Cardiac muscle cell (in vitro differentiated cells and primary cell): ENCODE measurements at places on chromosomes 1 and 21.

DNA sequence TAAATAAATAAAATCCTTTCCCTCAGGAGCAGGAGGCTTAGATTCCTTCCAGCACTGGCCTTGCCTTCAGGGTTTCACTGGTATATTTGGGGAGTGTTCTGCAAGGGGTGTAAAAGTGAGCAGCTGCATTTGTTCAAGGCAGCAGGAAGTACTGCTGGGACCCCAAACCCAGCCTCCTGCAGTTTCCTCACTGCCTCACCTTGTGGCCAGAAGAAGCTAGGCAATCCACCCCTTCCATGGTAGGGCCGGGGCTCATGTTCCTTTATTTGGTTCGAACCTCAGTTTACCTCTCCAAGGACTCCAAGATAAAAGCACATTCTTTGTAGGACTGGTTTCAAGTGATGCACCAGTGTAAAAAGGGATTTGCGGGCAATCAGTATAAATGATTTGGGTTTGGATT, 21.0 kb upstream of the CFAP126 start:
- DNase-seq: no peak

DNA sequence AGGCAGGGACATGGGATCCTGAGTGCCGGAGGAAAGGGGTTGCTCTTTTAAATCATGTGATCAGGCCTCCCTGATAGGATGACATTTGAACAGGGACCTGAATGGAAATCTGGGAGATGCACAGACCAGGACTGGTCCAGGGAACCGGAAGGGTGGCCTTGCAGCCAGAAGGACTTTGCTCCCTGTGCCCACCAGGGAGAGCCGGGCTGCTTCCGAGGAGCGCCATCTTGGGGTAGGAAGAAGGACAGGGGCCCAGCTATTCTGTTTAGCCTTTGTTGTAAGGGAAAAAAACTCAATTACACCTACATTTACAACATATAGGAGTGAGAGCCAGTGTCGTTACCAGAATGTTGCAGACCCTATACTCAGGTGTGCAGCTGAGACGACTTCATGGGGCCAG, 5.5 kb downstream of the KLHDC7A start:
- peak; percentile 41 for DNase-seq

DNA sequence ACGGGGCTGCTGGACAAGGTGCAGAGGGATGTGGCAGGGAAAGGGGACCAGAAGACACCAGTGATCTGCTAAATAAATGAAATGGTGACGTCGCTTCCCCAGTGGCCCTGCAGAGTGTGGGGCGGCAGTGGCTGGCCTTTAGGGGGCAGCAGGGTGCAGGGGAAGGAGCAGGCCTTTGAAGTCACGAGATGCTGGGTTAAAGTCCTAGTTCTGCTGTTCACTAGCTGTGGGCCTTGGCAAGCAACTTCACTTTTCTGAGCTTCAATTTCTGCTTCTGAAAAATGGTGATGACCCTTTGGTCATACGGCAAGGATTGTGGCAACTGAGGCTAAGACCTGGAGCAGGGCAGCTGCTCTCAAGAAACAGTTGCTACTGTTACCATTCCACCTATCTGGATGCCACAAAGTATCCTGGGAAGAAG, 9.2 kb upstream of the GALE start:
- DNase-seq: peak; percentile 74

GRCh38 chr1:231883382-231883781, 256.8 kb downstream of the DISC1 start:
- DNase-seq: no peak

DNA sequence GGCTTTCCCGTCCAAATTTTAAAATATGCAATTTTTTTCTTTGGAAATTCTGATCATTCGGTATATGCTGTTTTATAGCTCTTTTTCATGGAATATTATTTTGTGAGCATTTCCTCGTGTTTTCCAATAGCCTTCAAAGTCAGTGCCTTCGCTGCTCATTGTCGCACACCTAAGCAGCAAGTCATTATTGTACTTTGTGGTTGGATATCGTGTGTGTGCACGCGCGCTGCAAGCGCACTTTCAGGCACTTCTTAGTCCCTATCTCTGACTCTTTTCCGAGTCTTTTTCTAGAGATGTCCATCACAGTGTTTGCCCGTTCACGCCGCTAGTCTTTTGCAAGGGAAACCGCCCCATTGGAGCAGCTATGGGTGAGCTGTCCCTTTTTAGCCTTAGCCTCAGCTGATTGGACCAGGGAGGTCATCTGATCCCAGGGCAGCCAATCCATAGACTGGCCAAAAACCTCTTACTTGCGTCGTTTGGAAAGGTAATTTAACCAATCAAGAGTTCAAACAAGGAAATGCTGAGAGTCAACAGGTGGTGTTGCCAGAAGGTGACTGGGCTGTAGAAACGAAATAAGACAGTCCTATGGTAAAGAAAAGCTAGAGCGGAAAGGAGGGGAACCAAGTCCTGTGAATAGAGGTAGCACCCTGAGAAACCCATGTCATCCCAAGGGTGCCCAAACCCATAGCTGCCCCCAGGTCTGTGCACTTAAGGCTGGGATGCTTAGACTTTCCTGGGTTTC, 710 bp upstream of the HYI start:
- peak; percentile 93 for DNase-seq

DNA sequence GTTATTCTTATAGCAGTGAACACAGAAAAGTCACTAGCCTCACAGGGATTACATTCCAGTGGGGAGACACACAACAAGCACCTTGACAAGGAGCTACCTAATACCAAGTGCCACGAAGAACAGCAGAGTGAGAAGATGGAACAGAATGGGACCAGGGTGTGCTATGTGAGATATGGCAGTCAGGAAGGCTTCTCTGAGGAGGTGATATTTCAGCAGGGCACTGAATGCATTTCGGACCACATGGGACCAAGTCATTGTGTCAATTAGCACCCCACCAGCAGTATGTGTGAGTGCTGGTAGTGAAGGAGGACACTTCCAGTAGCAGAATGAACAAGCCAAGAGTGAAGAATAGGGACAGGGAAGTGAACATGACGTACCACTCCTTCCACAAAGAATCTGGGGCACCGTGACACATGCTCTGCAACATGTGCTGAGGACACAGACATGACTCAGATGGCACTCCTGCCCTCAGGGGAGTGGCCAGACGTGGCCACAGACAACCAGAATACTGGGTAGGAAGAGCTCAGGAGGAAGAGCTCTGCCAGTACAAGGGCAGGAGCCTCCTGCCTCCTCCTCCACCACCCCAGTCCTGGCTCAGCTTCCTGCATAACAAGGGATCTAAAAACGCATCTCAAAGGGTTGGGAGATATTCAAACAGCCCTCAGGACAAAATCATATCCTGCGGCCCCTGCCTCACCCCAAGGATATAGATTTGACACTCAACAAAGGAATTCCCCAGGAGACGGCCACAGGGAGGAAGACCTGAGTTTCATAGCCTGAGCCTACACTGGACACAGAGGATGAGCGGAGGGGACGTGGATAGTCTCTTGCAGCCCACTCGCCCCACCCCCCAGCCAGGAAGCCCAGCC, 102.5 kb downstream of the TRABD2B start:
- peak; percentile 17 for DNase-seq

DNA sequence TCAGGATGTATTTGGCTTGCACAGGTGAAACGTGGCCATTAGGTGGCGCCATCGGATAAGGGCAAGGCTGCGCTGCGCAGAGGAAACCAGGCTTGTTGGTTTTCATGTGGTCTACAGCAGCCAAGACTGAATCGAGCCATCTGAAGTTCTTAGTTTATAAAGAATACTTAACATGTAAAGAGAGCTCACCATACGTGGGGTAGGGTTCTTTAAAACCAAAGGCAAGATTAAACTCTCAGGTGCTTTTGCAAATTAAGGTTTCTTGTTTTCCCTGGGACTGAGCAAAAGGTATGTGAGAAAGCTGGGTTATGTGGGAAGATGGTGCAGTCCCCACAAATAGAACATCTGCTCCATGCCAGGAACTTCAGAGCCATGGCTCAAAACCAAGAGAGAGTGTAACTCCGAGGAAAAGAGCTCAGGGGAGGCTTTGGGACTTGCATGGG, 9.3 kb downstream of the MASP2 start:
- DNase-seq: peak; percentile 91

- DNase-seq: no peak
Measured at GRCh38 chr1:101310506-101310905, 73.7 kb downstream of the S1PR1 start.

- DNase-seq: no peak
Measured at GRCh38 chr1:154716011-154716410, 108.0 kb upstream of the ADAR start.

- DNase-seq: no peak
Measured at GRCh38 chr1:34688006-34688741, 66.7 kb upstream of the GJB5 start.

GRCh38 chr1:153292740-153293479, 19.8 kb downstream of the PGLYRP3 start:
- no peak for DNase-seq

DNA sequence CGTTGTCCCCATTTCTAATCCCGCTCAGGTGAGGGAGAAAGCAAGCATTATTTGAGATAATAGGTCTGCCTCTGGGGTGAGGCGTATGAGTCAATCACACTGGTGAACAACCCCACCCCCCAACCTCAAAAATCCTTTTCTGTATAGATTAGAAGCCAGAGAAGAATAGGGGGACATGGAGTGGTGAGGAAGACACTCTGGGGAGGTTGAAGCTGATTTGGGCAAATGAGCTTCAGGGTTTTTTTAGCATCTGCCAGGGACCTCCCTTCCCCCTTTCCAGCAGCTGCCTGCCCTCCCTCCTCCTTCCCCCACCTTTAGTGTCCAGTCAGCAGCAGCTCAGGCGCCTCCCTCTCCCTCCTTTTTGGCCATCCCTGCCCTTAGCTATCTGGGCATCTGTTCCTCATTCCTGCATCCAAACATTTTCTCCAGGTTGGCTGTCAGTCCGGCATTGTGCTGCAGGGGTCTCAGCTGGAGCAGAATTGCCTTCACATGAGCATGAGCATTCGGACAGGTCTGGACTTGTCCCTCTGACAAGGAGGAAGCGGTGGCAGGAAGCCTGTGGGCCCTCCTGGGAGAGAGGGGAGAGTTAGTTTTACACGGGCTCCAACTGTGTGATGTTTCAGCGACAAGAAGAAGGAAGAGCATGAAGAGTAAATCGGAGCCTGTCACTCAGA, 30.8 kb upstream of the PTGFRN start:
- peak; percentile 57 for DNase-seq

DNA sequence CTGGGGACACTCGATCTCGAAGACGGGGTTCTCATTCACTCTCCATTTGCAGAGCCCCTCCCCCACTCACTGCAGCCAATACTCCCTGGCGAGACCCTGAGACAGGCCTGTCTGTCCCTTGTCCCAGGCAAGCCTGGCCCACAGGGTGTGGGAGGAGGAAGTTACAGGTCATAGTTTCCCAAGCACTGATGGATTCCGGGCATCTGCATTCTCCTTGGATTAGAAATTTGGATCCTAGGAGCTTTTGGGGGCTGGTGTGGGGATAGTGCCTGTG, 11.3 kb downstream of the WNT3A start:
- DNase-seq: no peak

DNA sequence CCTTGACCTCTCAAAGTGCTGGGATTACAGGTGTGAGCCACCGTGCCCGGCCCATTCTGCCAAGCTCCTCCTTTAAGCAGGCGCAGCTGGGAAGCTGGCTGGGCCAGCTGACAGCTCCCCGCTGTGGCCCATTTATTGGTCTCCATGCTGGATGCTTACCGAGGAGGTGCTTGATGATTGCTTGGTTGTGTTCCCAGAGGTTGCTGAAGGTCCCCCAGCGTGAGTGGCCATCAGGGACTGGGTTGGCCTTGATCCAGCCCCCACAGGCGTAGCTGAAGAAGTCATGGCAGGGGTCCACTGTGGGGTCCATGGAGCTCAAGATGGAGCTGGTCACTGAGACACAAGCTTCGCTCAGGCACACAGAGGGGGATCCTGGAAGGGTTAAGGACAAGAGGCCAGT, 17.7 kb downstream of the ECE1 start:
- DNase-seq: no peak

GRCh38 chr21:41683815-41684214, 83.0 kb downstream of the RIPK4 start:
- DNase-seq: no peak

DNA sequence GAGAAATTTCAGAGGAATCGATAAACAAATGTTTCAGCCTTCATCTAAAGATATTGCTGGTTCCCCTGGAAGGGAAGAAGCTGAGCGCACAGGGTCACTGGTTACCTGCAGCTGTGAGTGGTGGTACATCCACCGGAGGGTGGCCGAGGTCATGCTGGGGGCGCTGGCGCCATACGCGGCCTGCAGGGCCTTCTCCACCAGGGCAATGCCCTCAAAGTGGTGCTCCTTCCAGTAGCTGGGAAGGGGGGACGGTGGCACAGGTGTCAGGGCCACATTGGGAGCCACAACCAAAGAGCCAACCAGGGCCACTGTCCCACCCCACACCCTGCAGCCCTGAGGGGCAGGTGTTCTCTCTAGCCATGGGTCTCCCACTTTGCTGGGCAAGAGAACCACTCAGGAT, 4.7 kb downstream of the AKR7A3 start:
- DNase-seq: no peak

DNA sequence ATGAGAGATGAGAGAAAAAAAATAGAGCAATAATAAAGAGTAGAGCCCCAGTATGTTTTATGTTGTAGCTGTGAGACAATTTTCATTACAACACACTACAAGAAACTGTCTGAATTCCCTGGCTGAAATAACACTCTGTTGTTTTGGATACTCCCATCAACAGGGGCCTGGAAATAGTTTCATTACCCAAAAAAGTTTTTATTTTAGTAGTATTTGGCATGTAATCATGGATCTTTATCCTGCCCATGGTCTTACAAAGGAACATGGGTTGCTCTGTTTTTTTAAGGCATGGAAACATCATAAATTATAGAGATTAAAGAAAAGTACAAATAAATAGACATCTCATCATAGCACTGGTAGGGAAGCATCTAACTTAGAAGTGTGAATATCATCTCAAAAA, 56.3 kb downstream of the GNG12 start:
- no peak for DNase-seq

DNA sequence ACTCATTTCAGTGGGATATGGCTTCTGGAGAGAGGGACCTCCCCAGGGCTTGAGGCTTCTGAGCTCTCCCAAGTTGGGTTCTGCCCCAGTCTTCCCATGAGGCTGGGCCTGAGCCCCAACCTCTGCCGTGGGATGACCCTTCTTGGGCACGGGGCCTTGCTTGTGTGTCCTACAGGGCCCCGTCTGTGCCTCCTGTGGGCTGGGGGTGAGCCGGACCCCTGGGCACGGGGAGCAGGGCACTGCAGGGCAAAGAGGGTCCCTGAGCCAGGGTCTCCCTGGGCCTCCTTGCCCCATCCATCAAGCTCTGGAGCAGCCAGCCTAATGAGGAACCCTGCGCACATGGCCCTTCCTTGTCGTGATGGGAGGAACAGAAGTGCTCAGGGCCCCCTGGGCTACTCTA, 5.2 kb upstream of the SMYD3 start:
- no peak for DNase-seq

- peak; percentile 43 for DNase-seq
Measured at GRCh38 chr1:164608651-164609057, 49.7 kb downstream of the PBX1 start.

- peak; percentile 97 for DNase-seq
Measured at GRCh38 chr1:234925440-234926263, 203.0 kb downstream of the TOMM20 start.

- DNase-seq: no peak
Measured at GRCh38 chr1:31064111-31064717, 1.3 kb downstream of the PUM1 start.
